ENCODE measurements at places on chromosomes 4 and X.

- ATAC-seq, result no peak
Observed at GRCh38 chr4:170047771-170048354, 21.7 kb upstream of the MFAP3L start.

DNA sequence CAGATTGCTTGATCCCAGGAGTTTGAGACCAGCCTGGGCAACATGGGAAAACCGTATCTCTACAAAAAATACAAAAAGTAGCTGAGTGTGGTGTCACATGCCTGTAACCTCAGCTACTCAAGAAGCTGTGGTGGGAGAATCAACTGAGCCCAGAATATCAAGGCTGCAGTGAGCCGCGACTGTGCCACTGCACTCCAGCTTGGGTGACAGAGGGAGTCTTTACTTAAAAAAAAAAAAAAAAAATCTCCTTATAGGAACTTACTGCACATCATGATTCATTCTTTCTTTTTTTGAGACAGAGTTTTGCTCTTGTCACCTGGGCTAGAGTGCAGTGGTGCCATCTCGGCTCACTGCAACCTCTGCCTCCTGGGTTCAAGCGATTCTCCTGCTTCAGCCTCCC is 24.3 kb downstream of the UPF3B start:
- no peak for ATAC-seq

DNA sequence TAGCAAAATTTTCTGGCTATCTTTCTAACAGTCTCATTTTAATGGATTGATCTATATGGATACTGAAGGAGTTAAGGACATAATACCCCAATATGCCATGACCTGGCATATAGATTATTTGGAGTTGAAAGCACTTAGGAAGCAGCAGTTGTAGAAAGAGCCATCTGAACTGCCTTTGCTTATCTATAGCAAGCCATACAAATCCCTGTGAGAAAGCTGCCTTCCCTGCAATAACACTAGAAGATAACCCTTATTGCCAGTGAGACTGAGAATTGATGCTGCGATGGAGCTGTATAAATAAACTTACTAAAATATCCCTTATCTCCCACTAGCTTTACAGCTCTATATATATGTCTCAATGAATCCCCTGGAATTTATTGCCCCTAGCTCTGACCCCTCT is 346.3 kb downstream of the TECRL start:
- no peak for ATAC-seq

DNA sequence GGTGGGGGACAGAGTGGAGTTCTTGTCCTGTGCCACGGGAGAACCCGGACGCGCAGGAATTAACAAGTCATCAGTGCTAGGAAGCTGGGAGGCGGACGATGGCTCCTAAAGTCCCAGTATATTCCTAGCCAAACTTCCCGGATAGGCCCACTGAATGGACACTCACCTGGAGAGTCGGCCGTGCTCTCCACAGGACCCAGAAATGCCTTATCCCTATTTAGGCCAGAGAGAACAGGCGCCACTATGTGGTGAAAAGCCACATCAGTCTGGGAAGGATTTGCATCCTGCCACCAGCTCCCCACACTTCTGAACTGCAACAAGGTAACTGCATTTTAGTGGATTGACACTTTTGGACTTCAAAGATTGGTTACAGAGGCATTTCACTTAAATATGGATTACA is 1.1 kb downstream of the CFAP299 start:
- no peak for ATAC-seq

DNA sequence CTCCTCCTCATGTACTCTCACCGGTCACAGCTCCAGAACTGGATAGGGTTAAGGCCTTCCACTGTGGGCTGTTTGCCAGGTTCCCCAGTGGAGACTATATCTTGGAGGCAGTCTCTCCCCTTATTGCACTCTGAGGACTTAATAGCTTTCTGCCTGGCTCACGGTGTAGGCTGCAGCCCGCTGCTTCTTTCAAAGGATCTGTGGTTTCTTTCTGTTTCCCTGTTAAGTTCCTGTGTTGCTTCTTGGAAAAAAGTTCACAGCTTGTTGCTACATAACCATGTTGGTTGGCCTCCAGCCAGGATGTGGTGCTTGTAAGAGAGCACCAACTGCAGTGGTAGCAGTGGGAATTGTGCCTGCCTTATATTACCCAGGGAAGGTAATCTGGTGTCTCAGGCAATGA is 24.9 kb upstream of the ZDHHC15 start:
- ATAC-seq, result no peak

GRCh38 chrX:30876367-30876766 is 12.7 kb downstream of the TAB3 start:
- ATAC-seq, result no peak

DNA sequence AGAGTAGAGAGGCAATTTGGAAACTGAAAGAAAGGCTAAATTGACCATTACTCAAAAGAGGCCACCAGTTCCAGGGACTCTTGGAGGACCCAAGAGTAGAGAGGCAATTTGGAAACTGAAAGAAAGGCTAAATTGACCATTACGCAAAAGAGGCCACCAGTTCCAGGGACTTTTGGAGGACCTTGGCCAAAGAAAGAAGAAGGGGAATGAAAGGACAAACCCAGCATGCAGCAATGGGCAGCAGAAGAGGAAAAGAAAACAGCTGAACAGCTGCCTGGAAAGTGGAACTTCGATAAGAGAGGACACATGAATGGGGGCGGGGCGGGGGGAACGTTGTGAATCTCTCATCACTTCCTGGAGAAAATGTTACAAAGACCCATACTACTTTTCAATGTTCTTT is 80.8 kb downstream of the PALLD start:
- no peak for ATAC-seq

- ATAC-seq, result no peak
Observed at GRCh38 chr4:48118081-48118480, 16.0 kb downstream of the TXK start.

GRCh38 chr4:25956260-25956659 is 42.2 kb downstream of the SMIM20 start:
- ATAC-seq, result no peak

DNA sequence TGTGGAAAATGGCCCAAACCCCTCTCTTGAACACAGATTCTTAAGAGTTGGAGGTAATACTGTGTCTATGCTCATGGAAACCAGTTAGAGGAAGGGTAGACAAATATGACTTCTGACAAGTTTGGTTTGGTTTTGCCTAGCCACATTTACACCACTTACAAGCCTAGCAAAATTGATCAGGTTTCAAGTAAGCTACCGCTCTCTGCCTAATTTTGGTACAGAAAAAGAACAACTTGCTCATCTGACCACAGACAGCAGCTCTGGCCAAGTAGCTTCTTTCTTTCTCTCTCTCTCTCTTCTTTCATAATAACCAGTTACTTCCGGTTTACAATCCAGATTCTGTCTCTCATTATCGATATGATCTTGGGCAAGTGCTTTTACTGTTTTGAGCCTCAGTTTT is 260.0 kb downstream of the GLUD2 start:
- no peak for ATAC-seq

GRCh38 chr4:83109480-83110222 is 4.9 kb downstream of the PLAC8 start:
- peak; percentile 24 for ATAC-seq

- no peak for ATAC-seq
Observed at GRCh38 chr4:1225272-1226143, 23.4 kb downstream of the CTBP1 start.

GRCh38 chr4:88119943-88120342 is 38.5 kb downstream of the ABCG2 start:
- ATAC-seq, result no peak

DNA sequence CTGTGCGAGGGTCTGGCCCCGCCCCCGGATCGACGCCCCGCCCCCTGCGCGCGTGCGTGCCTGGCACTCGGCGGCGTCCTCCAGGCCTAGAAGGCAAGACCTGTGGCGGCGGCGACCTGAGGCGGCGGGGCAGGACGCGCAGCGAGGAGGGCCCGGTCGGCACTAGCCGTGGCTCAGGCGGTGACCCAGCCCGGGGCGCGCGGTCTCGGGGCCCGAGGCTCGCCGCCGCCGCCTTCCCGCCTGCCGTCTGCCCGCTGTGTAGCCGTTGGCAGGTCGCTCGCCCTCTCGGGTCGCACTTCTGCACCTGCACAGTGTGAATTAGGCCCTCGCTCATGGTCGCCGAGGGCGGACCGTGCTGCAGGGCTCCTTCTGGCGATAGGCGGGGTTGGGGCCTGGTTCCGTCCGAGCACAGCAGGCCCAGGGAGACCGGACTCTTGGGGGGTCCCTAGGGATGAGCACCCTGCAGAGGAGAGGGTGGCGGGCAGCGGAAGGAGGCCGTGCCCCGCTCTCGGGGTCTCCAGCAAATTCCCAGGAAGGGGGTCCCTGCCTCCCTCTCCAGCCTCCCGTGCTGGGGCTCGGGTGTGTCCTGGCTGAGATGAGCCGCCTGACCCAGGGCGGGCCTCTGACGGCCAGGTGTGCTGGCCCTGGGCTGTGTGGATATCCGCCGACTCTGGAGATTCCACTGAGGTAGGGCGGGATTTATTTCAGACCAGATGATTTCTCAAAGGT is 557 bp upstream of the FAM53A start:
- peak; percentile 8 for ATAC-seq

- no peak for ATAC-seq
Observed at GRCh38 chr4:171334549-171334948, 478.7 kb upstream of the GALNTL6 start.

- no peak for ATAC-seq
Observed at GRCh38 chrX:101287402-101287801, 3.7 kb downstream of the TAF7L start.

GRCh38 chr4:85243857-85244256 is 231.1 kb upstream of the ARHGAP24 start:
- ATAC-seq, result no peak

- no peak for ATAC-seq
Observed at GRCh38 chr4:78323439-78323838, 228.1 kb upstream of the ANXA3 start.

- ATAC-seq, result no peak
Observed at GRCh38 chrX:42975906-42976305, 197.9 kb upstream of the PPP1R2C start.

DNA sequence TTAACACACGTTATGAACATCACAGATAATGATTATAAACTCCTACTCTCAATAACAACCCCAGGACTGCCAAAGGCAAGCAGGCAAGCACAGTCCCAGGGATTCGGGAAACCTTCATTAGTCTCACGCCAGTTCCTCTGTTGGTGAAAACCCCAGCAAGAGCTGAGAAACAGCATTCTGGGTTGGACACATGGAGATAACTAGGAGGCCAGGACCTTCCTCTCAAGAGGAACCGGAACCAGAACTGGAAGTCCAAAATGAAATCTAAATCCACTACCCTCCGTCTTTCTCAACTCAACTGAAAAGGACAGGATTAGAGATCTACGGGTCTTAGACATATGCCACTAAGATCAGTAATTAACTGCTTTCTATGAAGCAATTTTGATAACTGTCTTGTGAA is 3.8 kb downstream of the VEGFC start:
- ATAC-seq, result no peak

DNA sequence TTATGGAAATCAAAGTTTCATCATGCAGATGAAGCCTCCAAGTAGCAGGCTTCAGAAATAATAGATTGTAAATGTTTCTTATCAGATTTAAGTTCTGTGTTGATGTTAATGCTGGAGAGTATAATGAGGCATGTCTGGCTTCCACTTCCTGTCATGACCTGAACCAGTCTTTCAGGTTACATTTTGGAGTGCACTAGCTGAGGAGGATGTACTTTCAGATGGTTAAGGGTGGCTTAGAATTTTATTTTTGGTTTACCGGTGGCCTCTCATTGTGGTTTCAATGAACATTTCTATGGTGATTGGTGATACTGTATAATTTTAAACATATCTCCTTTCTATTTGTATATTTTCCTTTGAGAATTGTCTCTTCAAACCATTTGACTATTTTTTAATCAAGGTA is 890.4 kb downstream of the SH3BGRL start:
- ATAC-seq, result no peak

DNA sequence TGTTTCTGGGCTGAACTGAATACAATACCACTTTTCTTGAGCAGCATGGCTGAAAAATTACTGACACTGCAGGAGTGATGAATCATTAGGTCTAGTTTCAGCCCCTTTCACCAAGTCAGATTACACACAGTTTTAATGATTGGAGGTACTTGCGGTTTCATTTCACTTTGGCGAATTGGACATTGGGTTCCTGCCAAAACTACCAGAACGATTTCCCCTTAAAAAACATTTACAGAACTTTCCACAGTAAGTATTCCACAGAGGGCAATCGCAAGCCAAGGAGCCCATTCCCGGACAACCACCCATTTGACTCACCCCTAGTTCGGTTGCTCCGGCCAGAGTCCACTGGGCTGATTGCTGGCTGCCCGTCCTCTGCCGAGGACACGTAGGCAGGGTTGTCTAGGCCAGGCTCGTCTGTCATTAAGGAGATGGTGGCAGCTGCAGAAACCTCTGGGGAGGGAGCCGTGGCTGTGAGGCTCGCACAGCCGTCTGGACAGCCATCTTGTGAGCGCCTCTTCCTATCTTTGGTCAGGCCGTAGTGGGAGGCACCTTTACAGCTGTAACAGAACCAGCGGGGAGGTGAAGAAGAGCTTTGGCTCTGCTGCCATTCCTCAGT is 83.5 kb downstream of the LNX1 start:
- no peak for ATAC-seq

DNA sequence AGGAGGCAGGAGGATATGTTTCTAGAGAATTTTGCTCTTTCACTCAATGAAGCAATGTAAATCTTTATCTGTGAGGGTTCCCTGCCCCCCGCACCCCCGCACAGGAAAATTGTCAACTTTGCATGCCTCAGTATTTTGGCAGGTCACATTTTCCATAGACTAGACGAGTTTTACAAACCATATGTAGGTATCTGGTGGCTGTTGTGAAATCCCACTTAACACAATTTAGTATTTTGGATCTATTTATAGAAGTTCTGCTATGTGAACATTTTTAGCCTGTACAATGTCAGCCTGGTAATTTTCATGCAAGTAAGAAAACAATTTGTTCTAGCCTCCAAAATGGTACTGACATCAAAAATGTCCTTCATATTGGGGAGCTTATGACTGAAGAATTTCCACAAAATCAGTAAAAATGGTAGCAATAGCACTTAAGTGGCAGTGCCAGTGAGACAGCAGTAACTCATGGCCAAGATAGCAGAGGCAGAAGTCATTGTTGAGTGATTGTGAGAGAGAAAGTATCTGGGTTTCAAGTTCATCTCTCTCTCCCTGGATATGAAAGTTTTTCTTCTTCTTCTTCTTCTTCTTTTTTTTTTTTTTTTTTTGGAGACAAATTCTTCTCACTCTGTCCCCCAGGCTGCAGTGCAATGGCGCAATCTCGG is 12.4 kb upstream of the FRYL start:
- no peak for ATAC-seq

DNA sequence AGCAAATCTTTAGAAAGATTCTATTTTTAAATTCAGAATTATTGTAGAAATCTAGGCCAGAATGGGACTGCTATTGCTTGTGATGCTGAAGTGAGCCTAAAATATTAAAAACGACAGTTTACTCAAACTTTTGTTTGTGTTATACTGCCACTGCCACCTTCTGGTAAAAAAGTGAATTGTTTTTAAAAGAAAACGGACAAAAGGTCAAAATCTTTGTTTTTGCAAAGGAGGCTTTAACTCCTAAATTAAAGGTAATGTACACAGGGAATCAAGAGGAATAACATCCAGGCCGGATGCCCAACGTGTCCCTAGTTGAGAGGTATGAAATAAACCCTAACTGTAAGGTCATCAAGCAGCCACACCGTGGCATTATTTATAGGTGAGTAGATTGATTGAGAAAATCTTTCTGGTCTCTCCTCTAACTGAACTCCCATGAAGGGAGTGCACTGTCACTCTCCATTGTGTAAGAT is 338.3 kb upstream of the GALNT7 start:
- no peak for ATAC-seq

Measured in activated CD4-positive, CD25-positive, alpha-beta regulatory T cell treated with anti-CD3 and anti-CD28 coated beads, Interleukin-2, amount 50 U/mL, for 24 hours (primary cell).